ENCODE measurements at places on chromosomes 2 and 18.

DNA sequence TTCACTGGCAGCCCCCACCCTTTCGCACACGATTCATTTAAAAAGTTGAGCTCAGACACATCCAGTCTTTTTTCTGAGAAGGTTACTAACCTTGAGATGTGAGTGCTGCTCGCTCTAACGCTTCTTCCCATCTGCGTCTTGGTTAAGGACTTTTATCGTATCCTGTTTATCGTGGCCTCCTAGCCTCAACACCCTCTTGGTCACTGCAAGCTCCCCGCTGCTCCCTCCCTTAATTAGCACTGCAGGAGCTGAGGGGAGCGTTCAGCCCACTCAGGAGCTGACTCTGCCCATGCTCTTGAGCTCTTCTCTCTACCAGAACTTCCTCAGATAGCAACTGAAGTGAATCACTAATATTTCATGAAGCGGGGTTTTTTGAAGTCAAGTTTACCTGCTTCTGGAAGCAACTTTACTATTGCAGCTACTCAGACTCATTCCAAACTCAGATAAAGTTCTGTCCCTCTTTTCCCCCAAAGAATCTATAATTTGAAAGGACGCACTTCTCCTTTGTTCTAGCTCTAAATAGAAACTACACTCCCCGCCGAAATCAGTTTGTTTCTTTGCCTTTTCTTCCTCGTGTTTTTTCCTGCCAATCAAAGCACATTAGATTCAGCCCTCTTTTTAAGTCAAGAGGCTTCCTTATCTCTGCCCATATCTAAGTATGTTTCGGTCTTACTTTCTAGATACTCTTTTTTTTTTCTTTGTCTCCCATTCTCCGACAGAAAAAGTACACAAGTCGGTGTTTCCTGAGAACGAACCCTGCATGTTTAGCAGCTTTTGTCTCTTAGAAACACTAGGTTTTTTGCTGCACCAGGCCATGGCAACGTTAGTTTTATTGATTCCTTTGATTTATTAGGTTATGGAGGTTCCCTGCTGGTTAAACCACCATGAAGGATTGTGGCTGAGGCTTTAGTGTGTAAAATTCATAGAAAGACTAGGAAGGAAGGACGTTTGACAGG, 9.3 kb upstream of the CD226 start:
- peak; percentile 70 for DNase-seq

- DNase-seq = no peak
Observed at GRCh38 chr2:6384341-6384740, 481.4 kb downstream of the CMPK2 start.

- no peak for DNase-seq
Observed at GRCh38 chr2:46748735-46749531, 166.7 kb downstream of the MCFD2 start.

GRCh38 chr2:218166791-218167190, at the start of gene CXCR1:
CXCR1 (minus strand) TSS chr2:218166962; CDS start chr2:218165211, 1,751 bp downstream.
- peak; percentile 21 for DNase-seq

GRCh38 chr2:68385220-68385906, 20.3 kb downstream of the PLEK start:
- peak; percentile 40 for DNase-seq

- no peak for DNase-seq
Observed at GRCh38 chr2:195672674-195673073, 15.6 kb downstream of the SLC39A10 start.
